Activated T-helper 1 cell treated with Interleukin-2 at 50 U/mL for 16 hours (primary cell): ENCODE measurements at places on chromosomes 4 and X.

DNA sequence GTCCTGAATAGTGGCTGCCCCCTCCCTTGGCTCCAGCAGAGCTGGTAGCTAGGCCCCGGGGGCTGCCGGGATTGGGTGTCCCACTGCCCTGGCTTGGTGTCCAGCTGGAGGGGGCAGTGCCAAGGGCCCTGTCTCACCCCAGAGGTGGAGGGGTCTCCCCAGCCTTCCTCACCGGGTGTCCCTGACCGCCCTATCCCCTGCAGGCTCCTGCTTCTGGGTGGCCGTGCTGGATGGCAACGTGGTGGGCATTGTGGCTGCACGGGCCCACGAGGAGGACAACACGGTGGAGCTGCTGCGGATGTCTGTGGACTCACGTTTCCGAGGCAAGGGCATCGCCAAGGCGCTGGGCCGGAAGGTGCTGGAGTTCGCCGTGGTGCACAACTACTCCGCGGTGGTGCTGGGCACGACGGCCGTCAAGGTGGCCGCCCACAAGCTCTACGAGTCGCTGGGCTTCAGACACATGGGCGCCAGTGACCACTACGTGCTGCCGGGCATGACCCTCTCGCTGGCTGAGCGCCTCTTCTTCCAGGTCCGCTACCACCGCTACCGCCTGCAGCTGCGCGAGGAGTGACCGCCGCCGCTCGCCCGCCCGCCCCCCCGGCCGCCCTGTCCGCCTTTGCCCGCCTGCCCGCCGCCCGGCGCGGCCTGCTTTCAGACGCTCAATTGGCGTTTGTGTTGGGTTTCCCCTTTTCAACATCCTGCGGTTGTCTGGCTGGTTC is 4.6 kb downstream of the NAT8L start:
- no peak for DNase-seq

GRCh38 chrX:105267167-105267566 is 46.7 kb upstream of the TEX13A start:
- DNase-seq = no peak

DNA sequence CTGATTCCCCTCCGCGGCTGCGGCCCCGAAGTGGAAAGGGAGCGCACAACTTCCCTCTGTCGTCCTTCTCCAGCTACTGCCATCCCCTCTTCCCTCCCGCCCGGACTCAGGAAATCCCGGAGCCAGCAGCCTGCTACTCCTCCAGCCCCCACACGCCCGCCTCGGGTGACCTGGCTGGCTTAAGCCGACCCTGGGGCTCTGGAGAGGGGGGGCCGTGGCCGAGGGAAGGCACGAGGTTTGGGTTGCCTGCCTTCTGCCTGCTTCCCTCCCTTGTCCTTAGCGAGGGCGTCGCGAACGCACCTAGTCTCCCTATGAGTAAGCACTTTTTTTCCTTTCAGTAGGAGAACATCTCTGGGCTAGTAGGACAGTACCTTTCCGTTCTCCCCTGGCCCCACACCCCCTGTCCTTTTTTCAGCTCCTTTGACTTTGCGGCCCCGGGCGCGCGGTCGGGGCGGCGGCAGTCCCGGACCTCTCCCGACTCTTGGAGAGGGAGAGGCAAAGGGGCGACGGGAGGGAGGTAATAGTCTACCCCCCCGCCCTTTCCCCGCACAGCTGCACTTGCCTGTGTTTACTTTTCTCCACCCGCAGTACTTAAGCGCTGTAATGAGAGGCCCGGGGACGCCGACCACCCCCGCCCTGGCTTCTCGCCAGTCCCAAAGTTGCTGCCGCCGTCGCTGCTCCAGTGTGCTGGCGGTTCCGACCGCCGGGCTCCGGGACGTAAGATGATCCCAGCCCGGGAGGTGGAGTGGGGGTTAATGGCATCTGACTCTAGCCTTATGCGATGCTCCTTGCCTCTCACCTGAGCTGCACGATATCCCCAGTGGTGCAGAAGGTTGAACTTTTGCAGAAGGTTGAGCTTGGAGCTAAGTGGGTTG is 868 bp downstream of the PLS3 start:
- no peak for DNase-seq

GRCh38 chrX:96705905-96706304 is 21.3 kb downstream of the DIAPH2 start:
- DNase-seq = no peak

- DNase-seq = no peak
Observed at GRCh38 chr4:109041463-109042360, 260.7 kb downstream of the COL25A1 start.

DNA sequence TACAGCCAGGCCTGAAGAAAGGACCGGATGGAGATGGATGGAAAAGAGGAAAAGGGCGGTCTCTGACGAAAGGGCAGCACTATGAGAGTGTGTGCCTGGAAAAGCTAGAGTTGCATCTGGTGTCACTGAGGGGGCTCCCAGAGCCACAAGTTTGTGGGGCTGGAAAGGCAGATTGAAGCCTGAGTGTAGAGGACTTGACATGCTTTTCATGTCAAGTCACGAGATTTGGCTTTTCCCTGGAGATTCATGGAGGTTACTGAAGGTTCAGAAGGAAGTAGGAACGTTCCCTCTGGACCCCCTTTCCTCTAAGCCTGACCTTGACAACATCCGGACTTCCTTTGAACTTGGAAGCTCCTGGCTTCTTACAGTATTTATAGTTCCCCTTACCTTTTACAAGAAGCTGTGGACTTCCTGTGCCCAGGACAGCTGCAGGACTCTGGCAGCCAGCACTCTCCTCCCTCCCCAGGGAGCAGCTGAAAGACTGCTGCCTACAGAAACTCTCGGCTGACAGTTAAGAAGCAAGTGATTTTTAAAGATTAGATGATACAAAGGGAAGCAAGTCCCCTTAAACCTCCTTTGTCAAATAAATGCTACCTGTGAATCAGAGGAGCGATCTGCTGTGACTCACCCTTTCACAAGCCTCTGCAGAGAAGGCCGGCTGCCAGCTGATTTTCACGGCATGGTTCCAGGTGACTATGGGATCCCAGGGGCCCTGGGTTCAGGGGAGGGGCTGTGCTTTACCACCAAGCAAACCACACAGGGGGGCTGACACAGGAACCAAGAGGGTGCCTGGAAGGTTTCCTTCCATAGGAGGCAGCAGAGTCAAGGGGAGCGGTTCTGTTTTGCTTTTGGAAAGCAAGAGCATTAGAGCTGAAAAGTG is 72.9 kb upstream of the STIM2 start:
- no peak for DNase-seq

DNA sequence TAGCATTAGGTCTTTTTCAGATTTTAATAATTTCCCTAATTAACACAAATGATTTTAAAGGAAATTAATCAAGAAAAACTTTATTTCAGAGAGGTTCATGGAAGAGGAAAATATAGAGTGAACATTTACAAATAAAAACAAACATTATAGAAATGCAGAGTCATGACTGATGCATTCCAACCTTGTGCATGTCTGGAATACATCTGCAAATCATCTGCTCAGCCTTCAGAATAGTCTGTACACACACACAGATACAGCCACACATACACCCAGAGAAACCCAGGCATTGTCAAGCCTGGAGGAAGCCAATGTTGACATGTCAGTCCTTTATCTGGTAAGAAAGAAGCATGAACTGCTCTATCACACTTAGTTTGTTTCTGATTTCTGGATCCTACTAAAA is 61.3 kb upstream of the NFKB1 start:
- no peak for DNase-seq

DNA sequence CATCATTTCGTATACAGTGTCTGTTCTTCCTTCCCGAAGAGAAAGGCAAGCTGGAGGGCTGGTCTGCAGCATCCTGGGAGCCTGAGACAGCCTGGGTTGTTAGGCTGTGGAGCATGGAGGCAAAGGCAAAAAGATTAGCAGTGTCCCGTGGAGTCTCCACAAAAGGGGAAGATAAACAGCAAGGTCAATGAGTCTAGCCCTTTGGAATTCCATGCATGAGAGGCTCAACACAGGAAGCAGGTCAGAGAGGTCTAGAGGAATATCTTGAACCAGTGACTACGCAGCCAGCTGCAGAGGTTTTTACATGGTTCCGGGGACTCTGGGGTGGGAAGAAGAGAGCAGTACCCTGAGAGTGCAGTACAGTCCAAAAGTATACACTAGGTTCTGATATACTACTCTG is 12.2 kb upstream of the MCF2 start:
- DNase-seq = no peak

GRCh38 chr4:92847026-92847425 is 543.3 kb downstream of the GRID2 start:
- DNase-seq = no peak
